ENCODE measurements at places on chromosomes 5 and 9. TPM values are rescaled to one million over a fixed set of nuclear protein-coding genes. Genes with fewer than 3 reads are reported as not detected.

DNA sequence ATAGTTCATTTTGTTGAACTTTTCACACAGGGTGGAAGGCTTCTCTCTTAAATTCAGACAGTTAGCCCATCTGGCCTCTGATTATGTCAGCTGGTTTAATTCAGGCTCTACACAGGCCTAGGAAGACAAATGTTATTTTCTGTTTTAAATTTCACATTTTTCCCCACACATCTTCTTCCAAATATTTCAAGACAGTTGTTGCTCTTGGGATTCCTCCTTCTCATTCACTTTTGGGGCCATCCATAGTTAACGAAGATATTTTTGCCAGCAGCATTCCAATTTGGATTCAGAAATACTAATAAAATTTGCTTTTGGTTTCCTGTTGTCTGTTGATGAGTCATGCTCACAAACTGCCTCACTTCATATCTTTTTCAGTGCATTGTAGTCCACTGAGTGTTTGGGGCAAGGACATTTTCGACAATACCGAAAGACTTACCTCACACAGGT is 475.4 kb downstream of the DMAC1 start:
- no peak for DNase-seq

DNA sequence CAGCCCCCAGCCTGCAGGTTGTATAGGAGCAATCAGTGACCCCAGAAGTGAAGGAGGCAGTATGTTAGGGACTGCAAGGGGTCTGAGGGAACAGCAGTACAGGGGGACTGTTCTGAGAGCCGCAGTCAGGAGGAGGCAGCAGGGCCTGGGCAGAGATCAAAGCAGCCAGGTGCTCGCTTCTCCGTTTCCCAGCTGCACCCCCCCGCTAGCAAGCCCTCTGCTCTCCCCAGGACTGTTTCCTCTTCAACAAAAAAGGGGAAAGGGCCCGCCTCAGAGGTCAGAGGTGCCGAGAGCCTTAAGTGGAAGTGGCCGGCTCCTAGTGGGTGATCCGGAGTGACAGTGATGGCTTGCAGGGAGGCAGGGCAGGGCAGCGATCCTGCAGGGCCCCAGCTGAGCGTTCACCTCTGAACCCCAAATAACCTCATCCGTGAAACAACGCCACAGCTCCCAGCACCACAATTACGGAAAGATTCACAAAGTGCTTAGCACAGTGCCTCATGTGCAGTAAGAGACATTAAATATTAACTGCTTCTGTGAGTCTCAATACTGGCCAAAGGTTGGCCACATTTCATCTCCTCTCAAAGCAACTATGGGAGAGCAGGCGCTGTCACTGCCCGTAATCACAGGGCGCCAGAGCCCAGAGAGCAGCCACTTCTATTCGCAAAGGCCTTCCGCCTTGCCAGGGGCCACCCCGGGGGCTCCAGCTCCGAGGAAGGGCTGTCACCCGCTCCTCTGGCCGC is 8.0 kb downstream of the CLPTM1L start:
- DNase-seq = no peak

DNA sequence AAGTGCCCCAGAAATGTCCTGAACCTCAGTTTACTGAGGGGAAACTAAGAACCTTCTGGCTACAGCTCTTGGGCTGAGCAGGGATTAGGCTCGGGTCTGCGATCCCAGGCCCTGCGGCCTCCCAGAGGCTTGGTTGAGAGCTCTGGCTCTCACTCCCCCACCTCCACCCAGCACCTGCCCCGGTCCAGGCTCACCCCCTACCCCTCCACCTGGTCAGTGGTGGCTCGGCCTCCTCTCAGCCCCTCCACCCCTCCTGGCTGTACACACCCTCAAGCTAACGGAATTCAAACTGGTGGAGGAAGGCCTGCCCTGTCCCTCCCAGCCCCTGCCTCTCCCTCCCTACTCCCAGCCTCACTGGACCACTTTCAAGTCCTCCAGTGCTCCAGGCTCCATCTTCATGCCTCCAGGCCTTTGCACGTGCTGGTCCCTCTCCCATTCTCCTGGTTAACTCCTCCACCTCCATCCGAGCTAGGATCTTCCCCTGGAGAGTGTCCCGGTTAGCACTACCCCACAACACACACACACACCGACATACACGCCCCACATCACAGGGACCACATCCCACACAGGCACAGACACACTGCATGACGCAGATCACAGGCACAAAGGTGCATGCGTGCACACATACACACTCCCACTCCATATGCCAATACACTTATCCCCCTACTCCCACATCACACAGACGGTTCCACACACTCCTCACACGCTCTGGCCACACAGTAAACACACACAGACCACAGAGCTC is 130.9 kb downstream of the C9orf50 start:
- no peak for DNase-seq

- no peak for DNase-seq
These were observed 89.6 kb downstream of the TRIM36 start for GRCh38 chr5:115079924-115080623.

- DNase-seq = no peak
These were observed 138.8 kb downstream of the LIFR start for GRCh38 chr5:38417658-38418017.

- DNase-seq = no peak
These were observed 42.8 kb upstream of the PDE8B start for GRCh38 chr5:77167695-77168121.

Gene ATOSB
- polyA plus RNA-seq = 14.9 TPM

Gene GCNT4
- polyA plus RNA-seq = 1.6 TPM

Gene ZNF883
- polyA plus RNA-seq = 4.8 TPM

All from right lung (tissue), 10 donors.